Adipose tissue (tissue), 3 donors: ENCODE measurements at places on chromosomes 12 and 14. TPM values are rescaled to one million over a fixed set of nuclear protein-coding genes. Genes with fewer than 3 reads are reported as not detected.

NYNRIN gene
- polyA plus RNA-seq = 3.8 TPM

PTGER2 gene
- 0.49 TPM for polyA plus RNA-seq

NOC4L gene
- polyA plus RNA-seq = 15.8 TPM

RESF1 gene
- 10.2 TPM for polyA plus RNA-seq

ACOT4 gene
- polyA plus RNA-seq = 0.67 TPM

FOXN4 gene
- polyA plus RNA-seq = not detected

SOAT2 gene
- polyA plus RNA-seq = not detected

FAM186B gene
- 1.7 TPM for polyA plus RNA-seq

DDIT3 gene
- polyA plus RNA-seq = 30.6 TPM

AQP5 gene
- 0.98 TPM for polyA plus RNA-seq

KRT71 gene
- polyA plus RNA-seq = not detected

TAS2R20 gene
- polyA plus RNA-seq = 0.09 TPM

PKP2 gene
- polyA plus RNA-seq = 2.3 TPM

MYRFL gene
- not detected for polyA plus RNA-seq

PTCSC3 gene
- polyA plus RNA-seq = not detected

MGST1 gene
- 1,392 TPM for polyA plus RNA-seq

PTPRR gene
- 1.1 TPM for polyA plus RNA-seq

OR10G2 gene
- polyA plus RNA-seq = not detected

GPR137C gene
- 0.48 TPM for polyA plus RNA-seq

RD3L gene
- polyA plus RNA-seq = not detected

ZNF891 gene
- polyA plus RNA-seq = 0.67 TPM

CERS5 gene
- 26.1 TPM for polyA plus RNA-seq

FOXG1 gene
- polyA plus RNA-seq = not detected

CATSPERB gene
- polyA plus RNA-seq = 0.45 TPM

SDR9C7 gene
- polyA plus RNA-seq = not detected

GSKIP gene
- 6.2 TPM for polyA plus RNA-seq

SMOC1 gene
- polyA plus RNA-seq = 6.7 TPM

AQP2 gene
- polyA plus RNA-seq = not detected

MYH6 gene
- polyA plus RNA-seq = 0.56 TPM

FZD10 gene
- 0.79 TPM for polyA plus RNA-seq

LBHD2 gene
- polyA plus RNA-seq = 1.2 TPM

PTHLH gene
- polyA plus RNA-seq = 0.08 TPM

DHRS2 gene
- polyA plus RNA-seq = 0.59 TPM
